NCI-H510A treated with DMSO at 0.1 percent for 48 hours (cell line): ENCODE measurements at places on chromosomes 3 and 15.

DNA sequence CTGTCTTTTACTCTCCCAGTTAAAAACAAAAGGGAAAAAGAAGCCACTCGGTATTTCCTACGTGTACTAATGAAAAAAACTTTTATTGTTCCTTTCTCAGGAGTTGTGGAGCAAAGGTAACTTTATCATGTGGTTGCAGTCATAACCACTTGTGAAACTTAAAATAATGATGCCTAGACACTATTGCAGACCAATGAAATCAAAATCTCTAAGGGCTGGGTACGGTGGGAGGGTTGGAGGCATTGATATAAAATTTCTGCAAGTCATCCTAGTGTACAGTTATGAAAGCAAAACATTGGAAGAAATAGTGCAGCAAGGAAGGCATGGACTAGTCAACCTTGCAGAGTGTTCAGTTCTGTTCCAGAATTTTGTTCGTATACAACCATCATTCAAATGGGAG, 808.8 kb downstream of the TUSC7 start:
- DNase-seq = no peak

GRCh38 chr15:85618228-85618505, 176.6 kb downstream of the KLHL25 start:
- no peak for DNase-seq

GRCh38 chr3:152281133-152281713, 12.5 kb downstream of the MBNL1 start:
- no peak for DNase-seq

- DNase-seq = no peak
Measured at GRCh38 chr3:13013994-13014754, 59.1 kb downstream of the IQSEC1 start.

DNA sequence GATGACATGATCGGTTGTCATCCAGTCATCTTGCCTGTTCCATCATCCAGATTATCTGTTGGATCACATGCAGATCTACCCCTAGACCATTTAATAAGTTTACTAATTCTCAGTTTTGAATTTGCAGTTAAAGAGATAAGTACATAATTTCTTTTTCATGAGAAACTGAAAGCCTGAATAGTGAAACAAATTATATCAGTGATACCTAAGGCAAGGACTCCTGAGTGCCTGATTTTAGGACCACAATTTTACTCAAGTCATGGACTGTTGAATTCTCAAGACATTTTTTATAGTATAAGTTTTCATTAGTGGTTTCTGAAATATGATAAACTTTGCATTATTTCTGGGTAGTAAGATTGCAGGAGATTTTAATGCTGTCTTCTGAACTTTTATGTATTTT, 13.2 kb downstream of the SIDT1 start:
- no peak for DNase-seq

- no peak for DNase-seq
Measured at GRCh38 chr3:61223451-61223850, 27.8 kb downstream of the FHIT start.

- DNase-seq = no peak
Measured at GRCh38 chr3:172442606-172443005, 5.7 kb downstream of the GHSR start.
